ENCODE measurements at places on chromosomes 5 and 9.

- DNase-seq: peak; percentile 19
Measured at GRCh38 chr9:21549251-21549765, 67.2 kb upstream of the IFNE start.

GRCh38 chr5:10553476-10553875 is 10.4 kb upstream of the ANKRD33B start:
- DNase-seq: no peak

DNA sequence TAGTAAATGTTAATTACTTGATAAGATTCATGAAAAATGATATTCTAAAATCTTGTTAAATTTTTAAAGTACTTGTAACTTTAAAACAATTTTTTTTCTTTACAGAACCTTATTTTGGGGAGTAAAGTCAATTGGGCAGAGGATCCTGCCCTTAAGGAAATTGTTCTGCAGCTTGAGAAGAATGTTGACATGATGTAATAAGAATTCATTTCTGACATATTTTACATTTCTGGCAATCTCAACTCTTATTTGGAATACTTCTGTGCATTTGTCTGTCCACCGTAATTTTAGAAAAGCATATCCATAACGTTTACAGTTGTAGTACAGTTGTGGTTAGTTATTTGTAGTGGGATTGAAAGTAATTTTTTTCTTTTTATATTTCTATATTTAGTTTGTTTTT is 20.2 kb downstream of the CENPH start:
- no peak for DNase-seq

- DNase-seq: peak; percentile 33
Measured at GRCh38 chr9:19127871-19128500, 694 bp upstream of the PLIN2 start.

GRCh38 chr9:18331310-18331684 is 142.7 kb upstream of the ADAMTSL1 start:
- peak; percentile 44 for DNase-seq

DNA sequence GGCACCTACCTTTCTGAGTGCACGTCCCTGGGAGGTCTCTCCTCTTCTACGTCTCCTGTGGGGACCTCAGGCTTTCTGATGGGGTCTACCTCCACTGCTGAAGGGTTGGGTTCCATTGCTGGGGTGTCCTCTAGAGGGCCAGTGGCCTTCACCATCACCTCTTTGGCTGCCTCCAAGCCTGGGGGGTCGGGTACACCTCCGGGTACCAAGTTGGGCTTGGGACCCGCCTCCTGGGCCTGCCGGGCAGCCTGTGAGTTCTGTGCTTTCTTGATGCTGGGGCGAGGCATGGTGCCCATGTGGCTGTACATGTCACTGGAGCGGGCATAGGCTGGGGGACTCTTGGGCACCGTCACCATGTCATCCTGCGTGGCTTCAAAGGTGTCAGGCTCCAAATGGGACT is 4.5 kb downstream of the SH2D3C start:
- DNase-seq: no peak

- DNase-seq: no peak
Measured at GRCh38 chr5:6732634-6733410, 19.6 kb downstream of the TENT4A start.

DNA sequence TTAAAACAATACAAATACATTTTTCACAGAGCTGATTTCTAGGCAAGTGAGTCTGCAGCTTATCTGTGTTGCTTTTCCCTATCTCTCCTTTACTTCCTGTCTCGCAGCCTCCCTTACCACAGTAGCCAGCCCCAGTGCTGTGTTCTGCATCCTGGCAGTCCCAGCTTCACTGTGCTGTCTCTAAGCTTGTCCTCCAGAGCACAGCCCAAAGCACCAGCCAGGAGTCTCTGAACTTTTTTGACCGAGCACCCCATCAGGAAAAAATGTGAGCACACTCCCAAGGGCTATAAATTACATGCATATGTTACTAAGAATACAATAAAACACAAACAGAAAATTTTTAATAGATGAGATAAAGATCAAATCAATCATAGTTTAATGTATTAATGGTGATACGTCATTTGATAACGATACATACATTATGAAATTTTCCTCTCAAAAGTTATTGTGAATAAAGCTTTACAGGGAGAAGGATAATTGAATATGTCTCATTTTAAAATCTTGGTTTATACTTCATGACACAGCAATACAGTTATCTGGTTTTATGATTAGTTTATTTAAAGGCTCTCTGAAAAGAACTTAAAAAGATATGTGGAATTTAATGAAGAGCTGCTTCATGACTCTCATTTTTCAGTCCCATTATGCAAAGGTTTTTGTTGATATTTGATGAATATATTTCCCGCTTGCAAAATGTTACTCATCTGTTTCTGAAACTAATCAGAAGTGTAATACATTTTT is 7.3 kb upstream of the RHOBTB3 start:
- DNase-seq: no peak

DNA sequence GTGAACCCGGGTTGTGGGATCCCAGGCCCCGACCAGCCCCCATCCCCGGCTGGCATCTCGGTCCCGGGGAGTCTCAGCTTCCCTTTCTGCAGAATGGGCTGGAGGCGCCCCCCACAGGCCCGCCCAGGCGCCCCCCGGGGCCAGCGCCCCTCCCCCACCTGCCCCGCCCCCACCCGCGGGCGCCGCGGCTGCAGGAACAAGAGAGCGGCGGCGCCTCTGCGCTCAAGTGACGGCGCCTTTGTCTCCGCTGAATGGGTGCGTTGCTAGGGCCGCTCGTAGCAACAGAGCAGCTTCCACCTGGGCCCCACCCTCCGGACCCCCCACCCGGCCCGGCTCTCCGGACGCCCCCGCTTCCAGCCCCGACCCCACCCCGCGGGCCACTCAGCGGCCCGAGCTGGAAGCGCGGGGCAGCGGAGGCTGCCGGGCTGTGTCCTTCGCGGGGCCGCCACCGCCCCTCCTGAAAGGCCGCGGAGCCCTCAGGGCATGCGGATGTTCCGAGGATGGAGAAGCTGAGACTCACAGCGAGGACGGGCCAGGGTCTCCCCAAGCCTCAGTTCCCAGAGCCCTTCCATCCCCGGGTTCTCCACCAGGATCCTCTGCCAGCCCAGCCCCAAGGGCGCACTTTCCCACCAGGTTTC is 27.5 kb downstream of the ADGRD2 start:
- no peak for DNase-seq

DNA sequence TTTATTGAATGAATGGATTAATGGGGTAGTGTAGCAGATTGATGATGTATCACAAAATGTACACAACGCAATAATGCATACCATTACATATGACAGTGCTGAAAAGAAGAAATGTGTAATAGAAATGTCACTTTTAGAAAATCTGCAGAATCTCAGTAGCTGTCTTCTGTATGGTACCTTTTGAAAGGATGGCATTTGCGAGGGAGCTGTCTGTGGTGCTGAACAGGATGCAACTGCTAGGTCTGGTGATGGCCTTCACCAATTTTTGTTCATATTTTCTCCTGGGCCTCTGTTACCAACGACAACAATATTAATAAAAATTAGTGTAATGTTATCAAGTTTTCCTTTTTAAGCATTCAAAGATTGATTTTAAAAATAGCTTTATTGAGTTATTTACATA is 36.2 kb upstream of the OTULIN start:
- DNase-seq: peak; percentile 52

GRCh38 chr9:27672718-27673117 is 99.4 kb upstream of the C9orf72 start:
- no peak for DNase-seq

DNA sequence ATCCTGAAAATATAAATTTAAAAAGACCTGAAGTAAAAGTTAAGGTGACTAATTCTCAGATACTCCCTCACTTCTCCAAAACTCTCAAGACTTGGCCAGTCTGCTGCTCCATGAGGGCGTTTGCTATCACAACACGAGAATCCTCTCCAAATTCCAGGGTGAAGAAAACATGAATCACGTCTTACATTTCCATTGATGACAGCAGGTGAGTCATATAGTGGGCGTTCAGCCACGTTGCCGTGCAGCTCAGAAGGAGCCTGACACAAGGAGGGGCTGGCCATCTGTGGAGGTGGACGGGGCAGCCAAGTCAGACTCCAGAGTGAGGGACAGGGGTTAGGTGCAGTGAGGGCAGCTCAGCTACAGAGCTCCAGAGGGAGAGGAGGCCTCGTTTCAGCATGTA is 555.1 kb upstream of the ADAMTS16 start:
- no peak for DNase-seq

DNA sequence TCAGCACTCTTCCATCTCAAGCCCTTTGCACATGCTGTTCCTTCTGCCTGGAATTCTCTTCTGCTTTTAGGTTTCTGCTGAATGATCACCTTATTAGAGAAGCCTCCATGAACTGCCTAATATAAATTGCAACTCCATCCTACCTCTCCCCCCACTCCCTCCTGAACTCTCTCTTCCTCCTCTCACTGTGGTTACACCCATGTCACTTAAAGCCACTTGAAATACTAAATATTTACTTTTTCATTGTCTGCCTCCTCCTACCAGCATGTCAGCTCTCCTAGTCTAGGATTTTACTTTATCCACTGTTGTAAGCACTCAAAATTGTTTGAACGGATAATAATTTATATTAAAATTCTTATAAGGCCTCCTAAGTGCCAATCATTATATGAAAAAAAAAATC is 43.8 kb downstream of the ACTL7B start:
- no peak for DNase-seq

DNA sequence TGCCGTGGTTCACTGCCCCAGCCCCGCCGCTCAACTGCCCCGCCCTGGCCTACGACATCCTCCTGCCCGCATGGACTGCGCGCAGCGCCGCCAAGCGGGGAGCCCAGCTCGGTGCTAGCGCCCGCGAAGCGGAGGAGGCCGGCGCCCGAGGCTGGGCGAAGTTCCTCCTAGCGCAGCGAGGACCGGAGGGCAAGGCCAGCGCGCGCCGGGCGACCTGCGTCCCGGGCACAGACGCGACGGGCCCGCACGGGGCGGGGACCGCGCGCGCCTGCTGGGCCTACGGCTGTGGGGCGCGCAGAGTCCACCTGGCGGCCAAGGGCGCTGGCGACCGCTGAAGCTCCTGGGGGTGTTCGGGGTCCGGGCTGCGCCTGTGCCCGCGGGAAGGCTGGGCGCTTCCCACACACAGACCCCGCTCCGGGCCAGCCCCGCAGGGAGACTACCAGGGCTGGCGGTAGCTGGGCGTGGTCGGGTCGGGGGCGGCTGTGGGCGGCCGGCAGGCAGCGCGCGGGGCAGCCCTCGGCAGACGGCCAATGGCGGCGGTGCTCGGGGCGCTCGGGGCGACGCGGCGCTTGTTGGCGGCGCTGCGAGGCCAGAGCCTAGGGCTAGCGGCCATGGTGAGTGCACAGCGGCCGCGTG is at the start of gene PCBD2:
Gene PCBD2, plus strand, starts transcription at position 522 of the 636 bp plus-strand sequence. Its CDS starts 9 bp downstream, at position 531.
- DNase-seq: peak; percentile 89

GRCh38 chr5:14870337-14871213 is 1.0 kb downstream of the ANKH start:
- no peak for DNase-seq

- peak; percentile 61 for DNase-seq
Measured at GRCh38 chr9:110152704-110153374, 55.1 kb downstream of the C9orf152 start.

DNA sequence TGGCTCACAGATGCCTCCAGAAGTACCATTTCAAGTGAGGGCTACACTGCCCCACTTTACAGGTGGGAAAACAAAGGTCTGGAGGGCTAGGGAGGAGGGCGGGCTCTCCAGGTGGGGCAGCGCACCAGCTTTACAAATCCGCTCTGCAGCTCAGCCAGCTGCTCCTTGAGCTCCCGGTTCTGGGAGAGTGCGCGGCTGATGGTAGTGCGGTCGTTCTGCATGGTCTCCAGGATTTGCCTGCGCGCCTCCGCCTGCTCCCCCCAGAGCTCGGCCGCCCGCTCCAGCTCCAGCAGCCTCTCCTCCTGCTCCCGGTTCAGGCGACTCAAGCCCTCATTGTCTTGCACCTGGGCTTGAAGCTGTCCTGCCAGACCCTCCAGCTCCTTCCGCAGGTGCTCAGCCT is 15.5 kb downstream of the GOLGA2 start:
- DNase-seq: no peak

DNA sequence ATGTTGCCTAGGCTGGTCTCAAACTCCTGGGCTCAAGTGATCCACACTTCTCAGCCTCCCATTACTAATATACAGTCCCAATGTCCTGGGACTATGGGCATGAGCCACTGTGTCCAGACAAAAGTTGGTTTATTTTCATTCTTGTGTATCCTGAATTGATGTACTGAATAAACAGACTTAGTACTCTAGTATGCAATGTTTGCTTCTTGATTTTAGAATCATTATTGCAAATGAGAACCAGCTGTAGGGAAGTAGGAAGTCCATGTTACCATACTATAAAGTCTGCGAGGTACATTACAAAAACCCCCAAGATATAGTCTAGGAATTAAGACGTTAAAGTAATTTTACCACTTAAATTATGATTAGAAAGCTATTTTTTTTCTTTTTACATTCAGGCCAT is 334.6 kb upstream of the KLF9 start:
- no peak for DNase-seq

- no peak for DNase-seq
Measured at GRCh38 chr5:53667621-53668020, 107.2 kb downstream of the NDUFS4 start.

DNA sequence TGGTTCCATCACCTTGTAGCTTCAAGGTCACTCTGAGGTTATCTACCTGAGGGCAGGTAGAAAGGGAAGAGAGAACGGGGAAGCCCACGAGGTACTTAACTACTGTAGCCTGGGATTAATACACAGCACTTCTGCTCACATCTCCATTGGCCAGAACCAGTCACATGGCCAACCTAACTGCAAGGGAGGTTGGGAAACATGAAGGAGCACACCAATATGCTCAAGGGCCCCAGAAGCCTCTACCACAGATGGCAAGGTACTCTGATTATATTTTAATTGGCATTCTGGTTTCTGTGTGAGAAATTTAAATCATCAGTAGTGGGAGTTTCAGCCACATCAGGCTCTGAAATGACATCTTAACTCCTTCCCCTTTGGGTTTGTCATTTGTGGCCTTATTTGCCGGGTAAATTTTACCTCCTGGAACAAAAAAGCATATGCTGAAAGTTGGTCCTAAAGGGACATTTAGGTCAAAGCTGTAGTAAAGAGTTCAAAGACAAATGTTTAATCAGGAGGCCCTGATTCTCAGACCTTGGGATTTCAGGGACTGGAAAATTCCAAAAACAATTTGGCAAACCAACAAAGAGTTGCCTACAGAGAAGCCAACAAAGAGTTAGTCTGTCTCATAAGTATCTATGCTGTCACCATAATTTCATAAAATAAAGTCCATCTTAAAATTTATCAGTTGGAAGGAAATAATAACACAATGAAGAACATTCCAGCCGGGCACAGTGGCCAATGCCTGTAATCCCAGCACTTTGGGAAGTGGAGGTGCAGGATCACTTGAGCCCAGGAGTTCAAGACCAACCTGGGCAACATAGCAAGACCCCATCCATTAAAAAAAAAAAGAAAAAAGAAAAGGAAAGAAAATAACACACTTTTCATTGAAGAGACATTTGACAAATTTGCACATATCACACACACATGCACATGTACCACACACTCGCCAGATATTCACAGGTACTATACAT is 13.8 kb upstream of the MVB12B start:
- DNase-seq: no peak
